ENCODE measurements at places on chromosomes 11 and 22. TPM values are rescaled to one million over a fixed set of nuclear protein-coding genes. Genes with fewer than 3 reads are reported as not detected.

GRCh38 chr11:102813484-102813883 lies 15.5 kb upstream of the MMP1 start:
- H3K36me3 ChIP-seq = no peaks in the 10 kb centered on the region
- H3K27me3 ChIP-seq = no peaks in the 10 kb centered on the region
- H3K4me1 ChIP-seq = no peaks in the 10 kb centered on the region
- H3K4me3 ChIP-seq = no peak overlapping the region
- H3K27ac ChIP-seq = no peak overlapping the region

- H3K27ac ChIP-seq = no peak overlapping the region
- H3K4me3 ChIP-seq = no peak overlapping the region
- H3K36me3 ChIP-seq = no peaks in the 10 kb centered on the region
- no peaks in the 10 kb centered on the region for H3K4me1 ChIP-seq
- H3K27me3 ChIP-seq = no peaks in the 10 kb centered on the region
- no peak for DNase-seq
These were observed 143.6 kb downstream of the ADAMTS15 start for GRCh38 chr11:130592056-130592455.

DNA sequence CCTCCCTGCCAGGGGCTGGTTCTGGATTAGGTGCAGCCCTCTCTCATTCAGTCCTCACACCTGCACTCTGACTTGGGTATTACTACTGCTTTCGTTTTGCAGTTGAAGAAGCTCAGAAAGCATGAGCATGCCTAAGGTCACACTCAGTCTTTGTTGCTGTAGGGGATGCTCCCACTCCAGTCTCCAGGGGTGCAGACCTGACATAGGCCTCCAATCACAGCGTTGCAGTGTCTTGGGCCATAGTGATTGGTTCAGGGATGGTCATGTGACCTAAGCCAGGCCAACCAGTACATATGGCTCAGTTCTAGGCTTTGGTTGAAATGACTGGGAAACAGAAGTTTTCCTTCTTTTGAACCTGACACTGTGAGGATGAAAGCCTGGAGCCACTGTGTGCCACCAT lies 61.7 kb downstream of the FBXO7 start:
- H3K4me3 ChIP-seq = no peak overlapping the region
- no peaks in the 10 kb centered on the region for H3K36me3 ChIP-seq
- no peaks in the 10 kb centered on the region for H3K27me3 ChIP-seq
- H3K4me1 ChIP-seq = no peaks in the 10 kb centered on the region
- DNase-seq = no peak

DNA sequence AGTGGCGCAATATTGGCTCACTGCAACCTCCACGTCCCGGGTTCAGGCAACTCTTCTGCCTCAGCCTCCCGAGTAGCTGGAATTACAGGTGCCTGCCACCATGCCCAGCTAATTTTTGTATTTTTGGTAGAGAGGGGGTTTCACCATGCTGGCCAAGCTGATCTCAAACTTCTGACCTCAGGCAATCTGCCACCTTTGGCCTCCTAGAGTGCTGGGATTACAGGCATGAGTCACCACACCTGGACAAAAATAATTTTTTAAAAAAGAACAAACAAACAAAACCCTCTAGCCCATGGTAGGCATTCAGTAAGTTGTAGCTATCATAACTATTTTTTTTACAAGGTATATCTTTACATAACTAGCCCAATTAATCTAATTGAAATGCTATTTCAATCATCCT lies 73.9 kb upstream of the CAPRIN1 start:
- no peak for DNase-seq
- H3K27ac ChIP-seq = no peak overlapping the region
- no peaks in the 10 kb centered on the region for H3K36me3 ChIP-seq

DNA sequence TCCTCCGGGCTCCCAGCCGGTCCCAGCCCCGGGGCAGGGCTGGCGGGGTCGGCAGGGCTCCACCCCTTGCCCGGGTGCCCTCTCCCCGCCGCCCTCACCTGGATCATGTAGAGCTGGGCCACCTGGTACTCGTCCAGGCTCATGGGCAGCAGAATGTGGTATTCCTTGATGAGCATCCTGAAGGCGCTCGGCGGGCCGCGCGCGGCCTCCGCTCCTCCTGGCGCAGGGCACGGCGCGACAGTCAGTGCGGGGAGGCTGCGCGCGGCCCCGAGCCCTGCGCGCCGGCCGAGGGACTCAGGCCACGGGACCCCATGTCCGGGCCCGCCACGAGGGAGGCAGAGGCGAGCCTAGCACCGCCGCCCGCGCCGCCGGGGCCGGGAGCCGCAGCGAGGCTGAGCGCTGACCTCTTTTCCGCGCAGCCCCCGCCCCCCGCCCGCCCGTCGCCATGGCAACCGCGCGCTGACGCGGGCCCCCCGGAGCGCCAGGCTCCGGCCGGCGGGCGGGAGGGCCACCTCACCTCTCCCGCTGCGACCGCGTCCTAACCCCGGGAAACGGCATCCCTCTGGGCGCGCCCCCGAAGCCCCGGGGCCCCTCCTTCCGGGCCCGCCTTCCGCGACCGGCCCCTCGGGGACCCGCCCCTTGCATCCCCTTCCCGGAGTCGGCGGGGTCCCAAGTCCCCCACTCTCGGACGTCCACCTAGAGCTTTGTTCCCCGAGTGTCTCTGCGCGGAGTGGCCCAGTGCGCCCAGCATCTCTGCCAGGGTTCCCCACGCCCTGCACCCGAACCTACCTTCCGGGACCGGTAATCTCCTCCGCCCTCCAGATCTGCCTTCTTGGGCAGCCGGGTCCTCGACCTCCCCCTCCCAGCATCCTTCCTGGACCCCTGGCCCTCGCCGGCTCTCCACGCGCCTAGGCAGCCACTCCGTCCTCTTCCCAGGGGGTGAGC lies 886 bp downstream of the PITPNM1 start:
- DNase-seq = no peak
- H3K4me3 ChIP-seq = peak overlapping the region; percentile 30
- no peaks in the 10 kb centered on the region for H3K4me1 ChIP-seq
- H3K27ac ChIP-seq = no peak overlapping the region
- no peaks in the 10 kb centered on the region for H3K27me3 ChIP-seq

- no peaks in the 10 kb centered on the region for H3K4me1 ChIP-seq
- H3K27ac ChIP-seq = no peak overlapping the region
- DNase-seq = peak; percentile 55
- no peaks in the 10 kb centered on the region for H3K36me3 ChIP-seq
These were observed 7.0 kb downstream of the SERHL2 start for GRCh38 chr22:42560781-42561180.

- DNase-seq = no peak
- no peaks in the 10 kb centered on the region for H3K36me3 ChIP-seq
- H3K27me3 ChIP-seq = no peaks in the 10 kb centered on the region
- H3K4me3 ChIP-seq = no peak overlapping the region
- no peak overlapping the region for H3K27ac ChIP-seq
- no peaks in the 10 kb centered on the region for H3K4me1 ChIP-seq
These were observed 85.3 kb downstream of the GGT1 start for GRCh38 chr22:24688256-24688655.

DNA sequence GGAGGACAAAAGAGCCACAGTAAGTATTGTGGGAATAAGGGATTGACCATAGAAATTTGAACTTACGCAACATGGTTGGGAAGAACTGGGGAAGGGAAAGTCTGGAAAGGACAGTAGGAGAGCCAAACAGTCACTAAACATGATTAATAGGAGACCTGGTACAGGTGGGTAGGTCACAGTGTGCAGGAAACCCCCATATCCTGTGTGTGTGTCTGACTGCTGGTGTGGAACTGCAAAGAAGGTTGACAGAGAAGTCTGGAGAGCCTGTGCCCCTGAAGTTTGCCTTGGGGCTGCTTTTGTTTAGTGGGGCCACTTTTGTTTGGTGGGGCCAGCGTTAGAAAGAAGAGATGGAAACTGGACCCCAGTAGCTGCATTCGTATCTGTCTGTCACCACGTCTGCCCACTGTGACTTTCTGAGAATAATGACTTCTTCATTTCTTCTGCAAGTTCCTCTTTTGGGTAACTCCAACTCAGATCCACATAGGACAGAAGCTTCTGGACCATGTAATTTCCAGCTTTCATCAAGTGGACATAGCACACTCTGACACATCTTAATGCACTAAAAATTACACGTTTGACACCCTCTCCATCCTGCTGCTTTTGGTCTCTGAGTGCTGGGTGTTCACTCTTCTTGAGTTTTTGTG lies 126.8 kb upstream of the RAG2 start:
- H3K27me3 ChIP-seq = no peaks in the 10 kb centered on the region
- no peak for DNase-seq

GRCh38 chr11:44112091-44112821 lies 16.8 kb downstream of the EXT2 start:
- no peak for DNase-seq
- no peaks in the 10 kb centered on the region for H3K27me3 ChIP-seq
- H3K4me3 ChIP-seq = no peak overlapping the region
- H3K4me1 ChIP-seq = no peaks in the 10 kb centered on the region

GRCh38 chr22:34902335-34902734 lies 163.6 kb upstream of the ISX start:
- no peaks in the 10 kb centered on the region for H3K4me1 ChIP-seq
- H3K27me3 ChIP-seq = peaks cover 4% of the 10 kb centered on the region
- H3K27ac ChIP-seq = no peak overlapping the region
- H3K36me3 ChIP-seq = no peaks in the 10 kb centered on the region
- DNase-seq = no peak

GRCh38 chr22:44807232-44807631 lies 54.9 kb downstream of the ARHGAP8 start:
- no peaks in the 10 kb centered on the region for H3K4me1 ChIP-seq
- H3K27ac ChIP-seq = no peak overlapping the region
- H3K27me3 ChIP-seq = no peaks in the 10 kb centered on the region
- H3K4me3 ChIP-seq = no peak overlapping the region
- no peak for DNase-seq

DNA sequence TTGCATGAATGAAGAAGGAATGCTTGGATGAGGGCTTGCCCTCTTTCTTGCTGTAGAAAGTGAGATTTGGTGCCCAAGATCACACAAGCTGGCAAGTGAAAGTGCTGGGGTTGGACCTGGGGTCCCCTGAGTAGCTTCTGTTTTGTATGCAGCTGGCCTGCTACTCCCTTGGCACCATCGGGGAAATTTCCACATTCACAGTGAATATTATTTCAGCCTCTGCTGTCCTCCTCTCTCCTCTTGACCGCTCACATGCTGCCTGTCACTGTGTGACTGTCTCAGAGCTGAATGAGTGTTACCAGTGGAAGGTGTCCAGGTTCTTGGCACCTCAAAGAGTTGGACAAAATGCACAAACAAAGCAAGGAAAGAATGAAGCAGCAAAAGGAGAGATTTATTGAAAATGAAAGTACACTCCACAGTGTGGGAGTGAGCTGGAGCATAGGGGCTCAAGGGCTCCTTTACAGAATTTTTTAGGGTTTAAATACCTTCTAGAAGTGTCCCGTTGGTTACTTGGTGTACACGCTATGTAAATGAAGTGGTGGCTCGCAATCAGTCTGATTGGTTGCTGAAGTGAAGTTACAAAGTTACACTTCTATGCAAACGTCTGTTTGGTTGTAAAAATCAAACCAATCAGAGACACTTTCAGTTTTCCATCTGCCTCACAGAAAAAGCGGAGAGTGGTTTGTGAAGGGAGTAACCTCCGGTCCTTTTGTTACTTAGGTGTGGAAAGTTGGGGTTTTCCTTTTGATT lies 87.4 kb downstream of the DEPDC5 start:
- H3K27ac ChIP-seq = no peak overlapping the region
- no peak overlapping the region for H3K4me3 ChIP-seq
- H3K4me1 ChIP-seq = no peaks in the 10 kb centered on the region
- H3K36me3 ChIP-seq = peaks cover 8% of the 10 kb centered on the region

DNA sequence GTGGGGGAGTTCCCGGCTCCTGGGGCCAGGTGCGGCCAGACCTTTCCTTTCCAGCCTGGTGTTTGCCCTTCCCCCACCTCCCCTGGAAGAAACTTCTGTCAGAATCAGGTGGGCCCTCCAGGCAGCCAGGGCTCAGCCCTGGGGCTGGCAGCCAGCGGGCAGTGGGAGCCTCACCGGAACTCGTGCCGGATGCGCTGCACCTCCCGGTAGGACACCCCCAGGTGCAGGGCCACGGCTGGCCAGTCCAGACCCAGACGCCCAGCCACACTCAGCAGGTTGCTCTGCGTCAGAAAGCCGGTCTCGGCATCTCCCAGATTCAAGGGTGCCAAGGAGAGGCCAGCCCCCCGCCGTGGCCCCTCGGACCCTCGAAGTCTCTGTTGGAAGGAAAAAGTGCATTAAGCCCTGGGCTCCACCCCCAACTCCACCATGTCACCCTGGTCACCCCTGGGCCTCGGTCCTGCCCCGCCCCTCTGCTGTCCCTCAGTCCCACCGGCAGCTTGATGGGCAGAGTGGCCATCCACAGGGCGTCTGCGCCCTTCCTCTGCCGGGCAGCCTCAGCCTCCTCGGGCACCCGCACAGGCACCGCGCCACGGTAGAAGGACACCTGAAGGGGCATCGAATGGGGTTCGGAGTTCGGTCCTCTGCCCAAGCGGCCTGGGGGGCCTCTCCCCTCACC lies 1.7 kb upstream of the SLC25A22 start:
- no peak overlapping the region for H3K27ac ChIP-seq
- no peaks in the 10 kb centered on the region for H3K27me3 ChIP-seq
- no peaks in the 10 kb centered on the region for H3K4me1 ChIP-seq
- H3K36me3 ChIP-seq = no peaks in the 10 kb centered on the region
- no peak for DNase-seq

- H3K4me3 ChIP-seq = no peak overlapping the region
- H3K27me3 ChIP-seq = no peaks in the 10 kb centered on the region
- H3K4me1 ChIP-seq = no peaks in the 10 kb centered on the region
- no peak for DNase-seq
- H3K27ac ChIP-seq = no peak overlapping the region
These were observed 90.5 kb upstream of the VPREB1 start for GRCh38 chr22:22154040-22154439.

- H3K27ac ChIP-seq = no peak overlapping the region
- no peaks in the 10 kb centered on the region for H3K36me3 ChIP-seq
- H3K4me3 ChIP-seq = no peak overlapping the region
These were observed 16.7 kb downstream of the PIK3IP1 start for GRCh38 chr22:31275576-31275975.

- no peak overlapping the region for H3K27ac ChIP-seq
- no peak for DNase-seq
- no peak overlapping the region for H3K4me3 ChIP-seq
- no peaks in the 10 kb centered on the region for H3K27me3 ChIP-seq
- H3K36me3 ChIP-seq = no peaks in the 10 kb centered on the region
- no peaks in the 10 kb centered on the region for H3K4me1 ChIP-seq
These were observed 85.6 kb downstream of the NCAM1 start for GRCh38 chr11:113046866-113047265.

GRCh38 chr22:45885941-45886395 lies 91.0 kb downstream of the WNT7B start:
- no peaks in the 10 kb centered on the region for H3K27me3 ChIP-seq
- H3K4me3 ChIP-seq = no peak overlapping the region
- no peak overlapping the region for H3K27ac ChIP-seq
- H3K4me1 ChIP-seq = no peaks in the 10 kb centered on the region
- H3K36me3 ChIP-seq = no peaks in the 10 kb centered on the region
- peak; percentile 69 for DNase-seq

- H3K4me3 ChIP-seq = peak overlapping the region; percentile 10
- no peaks in the 10 kb centered on the region for H3K4me1 ChIP-seq
- H3K27ac ChIP-seq = peak overlapping the region; percentile 82
- DNase-seq = no peak
- no peaks in the 10 kb centered on the region for H3K36me3 ChIP-seq
- H3K27me3 ChIP-seq = no peaks in the 10 kb centered on the region
These were observed 100.7 kb upstream of the BIRC3 start for GRCh38 chr11:102216433-102217075.

Gene NXPE1
- total RNA-seq = not detected

Gene HTR3A
- total RNA-seq = not detected

Gene EWSR1
- 176 TPM for total RNA-seq

Gene OR52I2
- total RNA-seq = not detected

Gene SLC15A3
- 47.8 TPM for total RNA-seq

Gene MS4A7
- 121 TPM for total RNA-seq

Gene FOXR1
- not detected for total RNA-seq

Gene FGF3
- not detected for total RNA-seq

Gene CBX6
- 97.2 TPM for total RNA-seq

Gene SLC37A2
- 9.1 TPM for total RNA-seq

Gene NCAPH2
- 31.6 TPM for total RNA-seq

Gene LIMK2
- total RNA-seq = 35.4 TPM

Gene CD44
- total RNA-seq = 321 TPM

Data from aorta (tissue), 5 donors.